ENCODE measurements at places on chromosomes 7 and 10.

DNA sequence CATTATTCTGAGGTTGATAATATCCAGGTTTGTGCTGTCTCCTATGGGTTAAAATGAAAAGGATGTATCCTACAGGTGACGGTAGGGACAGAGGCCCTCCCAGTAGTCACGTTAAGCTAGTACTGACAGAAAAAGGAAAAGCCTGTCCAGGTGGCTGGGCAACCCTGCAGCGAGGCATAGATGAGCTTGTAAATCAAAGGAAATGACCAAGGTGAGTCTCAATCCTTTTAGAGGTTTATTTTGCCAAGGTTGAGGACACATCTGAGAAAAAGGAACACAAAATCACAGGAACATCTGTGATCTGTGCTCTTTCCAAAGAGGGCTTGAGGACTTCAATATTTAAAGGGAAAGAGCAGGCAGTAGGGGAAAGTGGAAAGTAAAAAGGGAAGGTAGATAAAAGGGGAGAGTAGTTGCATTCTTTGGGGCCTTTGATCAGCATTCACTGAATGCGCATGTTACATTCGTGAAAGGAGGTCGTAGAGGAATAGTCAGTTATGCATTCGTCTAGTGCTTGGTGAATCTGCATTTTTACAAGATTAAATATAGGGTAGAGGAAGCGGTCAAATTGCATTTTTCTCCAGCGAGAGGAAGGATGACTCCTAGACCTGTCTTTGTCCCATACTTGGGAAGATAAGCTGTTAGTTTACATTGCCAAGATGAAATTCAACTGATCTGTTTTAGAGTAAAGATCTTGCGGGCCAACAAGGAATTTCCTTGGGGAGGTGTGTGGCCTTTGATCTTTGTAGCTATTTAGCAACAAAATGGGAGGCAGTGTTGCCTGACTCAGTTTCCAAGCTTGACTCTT, 884 bp upstream of the GSTO1 start:
- no peak for DNase-seq

DNA sequence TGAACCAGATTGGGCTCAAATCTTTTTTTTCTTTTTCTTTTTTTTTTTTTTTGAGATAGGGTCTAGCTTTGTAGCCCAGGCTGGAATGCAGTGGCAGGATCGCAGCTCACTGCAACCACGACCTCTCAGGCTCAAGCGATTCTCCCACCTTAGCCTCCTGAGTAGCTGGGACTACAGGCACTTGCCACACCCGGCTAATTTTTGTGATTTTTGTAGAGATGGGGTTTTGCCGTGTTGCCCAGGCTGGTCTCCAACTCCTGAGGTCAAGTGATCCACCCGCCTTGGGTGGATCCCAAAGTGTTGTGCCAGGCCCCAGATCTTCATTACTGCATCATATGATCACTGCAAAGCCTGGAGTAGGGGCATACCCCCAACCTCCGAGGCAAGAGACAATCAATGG, 2.8 kb downstream of the DNAJC30 start:
- no peak for DNase-seq

GRCh38 chr10:116721547-116722392, 20.6 kb downstream of the HSPA12A start:
- peak; percentile 92 for DNase-seq

GRCh38 chr10:119595134-119595675, 1.6 kb downstream of the TIAL1 start:
- DNase-seq: peak; percentile 62

GRCh38 chr7:45599851-45600706, 25.9 kb downstream of the ADCY1 start:
- DNase-seq: no peak

- DNase-seq: no peak
Observed at GRCh38 chr10:1078668-1079067, 22.5 kb downstream of the WDR37 start.

DNA sequence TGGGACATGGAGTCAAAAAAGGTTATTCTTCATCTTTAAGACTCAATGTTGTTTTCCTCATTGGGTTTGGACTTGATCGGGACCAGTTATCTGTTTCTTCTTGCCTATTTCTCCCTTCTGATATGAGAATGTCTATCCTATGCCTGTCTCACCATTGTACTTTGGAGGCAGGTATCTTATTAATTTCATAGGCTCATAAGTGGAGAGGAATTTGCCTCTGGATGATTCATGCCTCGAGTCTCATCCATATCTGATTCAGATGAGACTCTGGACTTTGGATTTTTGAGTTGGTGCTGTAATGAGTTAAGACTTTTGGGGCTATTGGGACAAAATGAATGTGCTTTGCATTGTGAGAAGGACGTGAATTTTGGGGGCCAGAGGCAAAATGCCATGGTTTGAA, 36.2 kb upstream of the CCDC7 start:
- peak; percentile 39 for DNase-seq

DNA sequence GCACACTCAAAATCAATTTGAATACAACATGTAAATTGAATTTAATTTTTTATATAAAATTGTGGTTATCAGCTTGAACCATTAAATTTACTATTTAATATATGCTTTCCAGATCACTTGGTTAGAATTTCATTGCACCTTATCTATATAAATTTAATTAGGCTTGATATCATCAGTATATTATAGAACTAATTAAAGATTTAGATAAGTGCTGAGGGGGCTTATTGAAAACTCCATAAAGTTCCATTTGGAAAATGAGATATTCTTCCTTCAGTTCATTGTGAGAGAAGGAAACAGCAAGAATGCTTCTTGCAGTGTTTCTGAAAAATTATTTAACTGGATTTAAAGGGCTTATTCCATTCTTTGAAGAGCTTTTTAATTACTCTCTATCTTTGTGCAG, 85.7 kb upstream of the LRGUK start:
- DNase-seq: no peak

GRCh38 chr10:118754229-118754555, 578 bp downstream of the CACUL1 start:
- peak; percentile 35 for DNase-seq

DNA sequence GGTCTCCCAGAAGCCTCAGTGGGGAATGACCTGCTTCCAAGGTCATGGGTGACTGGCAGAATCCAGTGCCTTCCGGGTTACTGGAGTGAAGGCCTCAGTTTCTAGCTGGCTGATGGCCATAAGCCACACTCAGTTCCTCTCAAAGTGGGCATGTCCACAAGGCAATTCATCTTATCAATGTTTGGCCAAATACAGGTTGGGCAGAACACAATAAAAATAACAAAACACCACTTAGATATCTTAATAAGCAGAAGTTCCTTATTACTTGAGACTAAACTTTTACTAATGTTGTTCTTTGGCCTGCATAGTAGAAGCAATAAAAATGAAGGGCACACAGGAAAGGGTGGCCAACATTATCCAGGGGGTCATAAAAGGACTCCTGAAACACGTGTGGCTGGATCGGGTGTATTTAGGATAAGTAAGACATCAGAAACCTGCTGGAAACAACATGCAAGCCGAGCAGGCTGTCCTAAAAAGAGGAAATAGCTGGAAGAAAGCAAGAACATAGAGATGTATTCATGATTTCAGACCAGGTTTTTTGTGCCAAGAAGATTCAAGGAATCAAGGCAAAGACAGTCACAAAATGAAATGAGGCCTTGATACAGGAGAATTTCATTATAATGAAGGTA, 19.6 kb upstream of the AKR1C2 start:
- DNase-seq: no peak

GRCh38 chr10:71319042-71319799, at the start of gene SLC29A3:
SLC29A3 (plus strand) TSS chr10:71319259; CDS start chr10:71319310, 51 bp downstream.
- DNase-seq: peak; percentile 85

- DNase-seq: no peak
Observed at GRCh38 chr7:12629816-12630512, 57.5 kb upstream of the ARL4A start.

DNA sequence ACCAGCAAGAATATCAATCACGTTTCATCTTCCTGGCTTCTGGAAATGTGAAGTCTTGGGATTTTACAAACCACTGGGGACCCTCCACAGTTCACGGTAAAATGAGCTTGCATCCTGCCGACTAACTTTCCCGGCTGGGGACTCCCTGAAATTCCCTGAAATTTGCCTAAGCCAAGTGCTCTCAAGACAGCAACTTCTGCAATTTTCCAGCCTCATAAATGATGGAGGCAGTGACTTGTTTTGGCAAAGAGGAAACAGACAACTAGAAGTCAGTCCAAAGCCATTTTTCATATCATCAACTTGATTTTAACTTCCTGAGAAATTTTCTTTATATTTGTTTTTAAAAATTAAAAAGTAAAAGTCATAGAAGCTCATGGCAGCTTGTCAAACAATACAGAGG, 212.3 kb downstream of the FANK1 start:
- DNase-seq: no peak

DNA sequence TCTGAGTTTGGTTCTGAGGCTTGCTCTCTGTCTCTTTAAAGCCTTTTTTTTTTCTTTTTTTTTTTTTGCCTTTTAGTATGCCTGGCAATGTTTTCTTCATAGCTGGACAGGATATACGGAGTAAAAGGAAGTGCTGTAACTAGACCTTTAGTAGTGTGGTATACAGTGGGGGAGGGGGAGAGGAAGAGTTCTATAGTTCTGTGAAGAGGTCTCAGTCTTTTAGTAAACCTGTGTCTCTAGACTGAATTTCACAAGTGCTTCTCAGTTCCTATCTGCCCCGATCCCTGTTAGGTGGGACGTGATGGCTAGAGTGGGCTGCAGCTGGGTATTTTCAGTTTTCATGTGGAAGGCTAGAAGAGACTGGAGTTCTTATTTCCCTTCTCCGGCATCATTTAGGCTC, 3.1 kb upstream of the ABCC2 start:
- peak; percentile 72 for DNase-seq

DNA sequence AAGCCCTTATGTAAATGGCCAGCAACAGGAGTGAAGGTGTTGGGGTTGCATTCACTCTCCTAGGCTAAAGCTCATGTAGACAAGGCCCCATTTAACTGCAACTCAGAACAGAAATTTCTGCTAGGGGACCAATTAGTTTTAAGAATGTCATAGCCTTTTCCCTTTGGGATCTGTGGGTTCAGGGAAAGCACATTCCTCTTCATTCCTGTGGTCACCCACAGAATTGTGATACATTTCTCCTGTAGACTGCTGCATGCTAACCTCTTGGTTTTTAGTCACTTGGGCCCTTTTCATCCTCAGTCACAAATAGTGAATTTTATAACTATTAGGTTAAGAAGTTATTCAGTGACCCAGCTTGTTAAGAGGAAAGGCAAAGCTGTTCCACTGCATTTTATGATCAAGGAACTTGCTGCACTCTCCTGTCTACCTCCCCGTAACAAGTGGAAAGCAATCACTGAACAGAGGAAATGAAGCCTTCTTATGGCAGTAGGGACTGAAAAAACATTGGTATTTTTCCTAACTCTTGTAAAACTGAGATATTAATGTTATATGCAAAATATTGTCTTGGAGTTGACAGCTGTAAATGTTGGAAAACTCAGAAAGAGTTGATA, 124.9 kb downstream of the SND1 start:
- peak; percentile 89 for DNase-seq

DNA sequence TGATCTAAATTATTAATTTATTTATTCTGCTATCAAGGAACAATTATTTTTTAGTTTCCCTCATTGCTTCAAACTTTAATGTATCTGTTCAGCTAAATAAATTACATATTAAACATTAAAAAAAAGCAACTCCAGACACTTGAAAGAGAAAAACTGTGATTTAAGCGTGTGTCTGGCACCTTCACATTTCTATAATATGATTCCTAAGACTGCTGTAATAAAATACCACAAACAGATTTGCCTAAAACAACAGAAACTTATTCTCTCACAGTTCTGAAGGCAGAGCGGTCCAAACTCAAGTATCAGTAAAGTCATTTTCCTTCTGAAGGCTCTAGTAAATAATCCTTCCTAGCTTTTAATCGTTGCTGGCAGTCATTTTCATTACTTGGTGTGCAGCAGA, 580.4 kb upstream of the KCND2 start:
- DNase-seq: no peak

DNA sequence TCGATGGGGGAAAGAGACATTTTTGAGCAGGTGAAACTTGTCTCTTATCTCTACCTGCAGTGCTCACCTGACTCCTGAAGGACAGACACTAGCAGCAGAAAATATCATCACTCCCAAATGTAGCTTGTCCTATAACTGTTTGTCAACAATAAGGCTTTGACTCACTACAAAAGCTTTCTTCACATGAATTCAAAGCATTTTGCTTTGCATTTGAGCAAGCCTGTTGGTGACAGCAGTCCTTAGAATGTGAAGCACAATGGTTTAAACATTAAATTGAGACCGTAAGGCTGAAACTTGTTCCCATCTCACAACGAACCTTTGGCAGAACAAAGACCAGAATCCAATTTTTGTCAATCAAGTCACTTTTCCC, 30.6 kb upstream of the ZNRF2 start:
- DNase-seq: no peak

- DNase-seq: peak; percentile 74
Observed at GRCh38 chr7:94436018-94436604, 41.4 kb downstream of the COL1A2 start.

DNA sequence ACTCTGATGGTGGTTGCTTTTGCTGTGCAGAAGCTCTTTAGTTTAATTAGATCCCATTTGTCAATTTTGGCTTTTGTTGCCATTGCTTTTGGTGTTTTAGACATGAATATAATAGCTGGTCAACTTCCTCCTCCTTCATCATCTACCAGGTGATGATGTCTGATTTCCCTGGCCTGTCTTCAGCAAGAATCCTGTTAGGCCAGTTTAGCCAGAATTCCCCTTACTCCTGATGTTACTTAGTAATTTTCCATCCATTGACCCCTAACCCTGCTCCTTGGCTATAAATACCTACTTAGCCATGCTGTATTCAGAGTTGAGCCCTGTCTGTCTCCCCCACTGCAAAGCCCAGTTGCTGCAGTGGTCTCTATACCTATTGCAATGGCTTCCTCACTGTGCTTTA, 91.4 kb downstream of the ZNF777 start:
- peak; percentile 36 for DNase-seq

DNA sequence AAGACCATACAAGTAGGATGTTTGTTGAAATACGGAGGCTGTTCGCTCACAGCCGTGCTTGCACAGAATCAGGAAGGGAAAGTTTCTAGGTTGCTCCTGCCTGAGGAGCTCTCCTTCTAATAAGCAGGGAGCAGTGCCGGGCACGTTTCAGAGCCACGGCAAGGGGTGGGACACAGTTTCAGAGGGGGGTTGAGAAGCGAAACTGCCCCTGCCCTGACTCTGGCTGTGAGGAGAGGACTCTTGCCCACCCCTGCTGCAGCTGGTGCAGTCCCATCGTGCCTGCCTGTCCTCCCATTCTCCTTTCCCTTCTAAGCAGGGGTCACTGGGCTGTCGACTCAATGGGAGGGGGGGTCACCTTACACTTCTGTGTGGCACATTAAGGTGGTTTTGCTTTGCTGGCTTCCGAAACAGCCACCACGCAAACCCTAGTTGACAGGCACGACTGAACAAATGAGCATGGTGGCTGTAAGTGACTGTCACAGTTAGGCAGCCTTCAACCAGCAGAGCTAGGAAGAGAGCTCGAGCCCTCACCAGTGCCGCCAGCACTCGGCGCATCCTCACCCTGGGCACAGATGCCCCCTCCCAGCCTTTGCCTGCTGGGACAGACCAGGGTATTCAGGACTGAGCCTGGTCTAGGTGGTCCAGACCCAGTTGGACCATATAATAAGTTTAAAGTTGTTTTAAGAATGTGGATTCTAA, 37.5 kb downstream of the ZNF467 start:
- no peak for DNase-seq

DNA sequence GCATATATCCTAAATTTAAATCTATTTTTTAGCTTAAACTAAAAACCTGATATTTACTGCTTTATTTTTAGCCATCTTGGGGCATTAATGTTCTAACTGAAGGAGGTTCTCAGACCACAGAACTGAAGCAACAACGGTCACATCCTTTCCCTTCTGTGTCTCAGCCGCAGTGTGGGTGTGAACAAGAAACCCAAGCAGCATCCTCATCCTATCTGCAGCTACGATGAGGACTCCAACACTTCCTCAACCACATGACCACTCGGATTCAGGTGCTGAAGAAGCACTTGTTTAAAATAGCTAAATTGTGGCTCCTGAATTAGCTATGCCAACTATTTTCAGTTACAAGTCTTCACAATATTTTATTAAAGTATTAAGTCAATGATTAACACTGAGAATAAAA, 5.3 kb downstream of the ESYT2 start:
- DNase-seq: no peak

Measured in kidney tubule cell (primary cell).